ENCODE measurements at places on chromosomes 16 and 17. TPM values are rescaled to one million over a fixed set of nuclear protein-coding genes. Genes with fewer than 3 reads are reported as not detected.

Gene MT1A
- not detected for total RNA-seq

Gene ZKSCAN2
- 3.2 TPM for total RNA-seq

Gene SLC6A2
- not detected for total RNA-seq

Gene KRTAP4-4
- not detected for total RNA-seq

Gene CCDC200
- total RNA-seq, result not detected

Gene PDK2
- 20.9 TPM for total RNA-seq

Gene PPY
- total RNA-seq, result not detected

Gene SETD6
- 17.8 TPM for total RNA-seq

GRCh38 chr17:44093231-44093900 lies 22.8 kb downstream of the G6PC3 start:
- DNase-seq, result no peak

- DNase-seq, result peak; percentile 87
Measured at GRCh38 chr17:39622380-39623006, 4.3 kb upstream of the PPP1R1B start.

DNA sequence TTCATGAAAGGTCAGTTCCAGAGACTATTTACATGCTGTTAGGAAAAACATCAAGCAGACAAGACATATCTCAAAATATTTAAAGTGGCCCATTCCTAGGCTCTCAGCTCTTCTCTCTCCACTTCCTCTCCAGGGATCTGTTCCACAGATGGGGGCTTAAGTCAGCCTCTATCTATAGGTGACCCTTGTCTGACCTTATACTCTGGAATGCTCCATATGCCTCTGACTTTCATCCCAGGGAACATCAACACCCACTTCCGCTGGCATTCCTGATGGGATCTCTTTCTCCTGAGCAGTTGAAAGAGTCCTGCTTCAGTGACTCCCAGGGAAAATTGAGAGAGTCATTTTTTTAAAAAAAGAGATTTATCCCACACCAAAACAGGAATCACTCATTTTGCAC lies 11.5 kb upstream of the WIPI1 start:
- DNase-seq, result no peak

DNA sequence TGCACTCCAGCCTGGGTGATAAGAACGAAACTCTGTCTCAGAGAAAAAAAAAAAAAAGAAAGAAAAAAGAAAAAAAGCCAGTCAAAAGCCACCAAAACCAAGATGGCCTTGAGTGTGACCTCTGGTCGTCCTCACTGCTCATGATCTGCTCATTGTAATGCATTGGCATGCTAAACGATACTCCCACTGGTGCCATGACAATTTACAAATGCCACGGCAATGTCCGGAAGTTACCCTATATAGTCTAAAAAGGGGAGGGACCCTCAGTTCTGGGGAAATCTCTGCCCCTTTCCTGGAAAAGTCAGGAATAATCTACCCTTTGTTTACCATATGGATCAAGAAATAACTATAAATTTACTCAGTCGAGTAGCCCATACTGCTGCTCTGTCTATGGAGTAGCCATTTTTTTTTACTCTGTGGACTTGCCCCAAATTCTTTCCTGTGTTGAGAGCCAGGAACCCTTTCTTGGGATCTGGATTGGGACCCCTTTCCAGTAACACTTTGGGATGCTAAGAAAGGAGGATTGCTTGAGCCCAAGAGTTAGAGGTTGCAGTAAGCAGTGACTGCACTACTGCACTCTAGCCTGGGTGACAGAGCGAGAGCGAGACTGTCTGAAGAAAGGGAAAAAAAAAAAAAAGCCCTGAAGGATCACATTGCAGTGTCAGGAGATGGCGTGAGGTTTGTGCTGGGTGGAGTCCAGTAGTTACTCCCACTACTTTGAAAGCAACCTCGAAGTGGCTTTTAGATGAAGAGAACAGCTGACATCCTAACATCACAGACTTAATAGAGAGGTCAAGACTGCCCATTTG lies 3.7 kb upstream of the TMEM231 start:
- DNase-seq, result no peak

DNA sequence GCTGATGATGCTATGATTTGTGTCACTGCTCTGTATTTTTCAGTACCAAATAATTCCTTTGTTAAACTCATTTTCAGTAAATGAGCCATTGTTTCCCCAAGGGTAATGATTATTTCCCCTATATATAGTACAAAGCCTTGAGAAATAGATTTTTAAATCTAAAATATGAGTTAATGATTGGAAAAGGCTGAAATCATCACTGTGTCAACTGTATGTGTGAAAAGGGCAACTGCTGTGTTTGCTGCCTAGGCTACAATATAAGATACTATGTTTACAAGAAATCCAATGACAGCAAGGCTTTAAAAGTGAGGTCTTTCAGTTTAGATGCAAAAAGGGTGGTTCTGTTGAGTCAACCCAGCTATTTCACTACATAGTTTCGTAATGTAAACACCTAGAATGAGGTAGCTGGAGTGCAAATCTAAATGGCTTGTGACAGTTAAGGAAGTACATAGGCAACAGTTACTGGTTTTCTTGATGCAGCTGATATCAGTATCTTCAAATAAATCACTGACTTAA lies 15.3 kb downstream of the NLK start:
- no peak for DNase-seq

DNA sequence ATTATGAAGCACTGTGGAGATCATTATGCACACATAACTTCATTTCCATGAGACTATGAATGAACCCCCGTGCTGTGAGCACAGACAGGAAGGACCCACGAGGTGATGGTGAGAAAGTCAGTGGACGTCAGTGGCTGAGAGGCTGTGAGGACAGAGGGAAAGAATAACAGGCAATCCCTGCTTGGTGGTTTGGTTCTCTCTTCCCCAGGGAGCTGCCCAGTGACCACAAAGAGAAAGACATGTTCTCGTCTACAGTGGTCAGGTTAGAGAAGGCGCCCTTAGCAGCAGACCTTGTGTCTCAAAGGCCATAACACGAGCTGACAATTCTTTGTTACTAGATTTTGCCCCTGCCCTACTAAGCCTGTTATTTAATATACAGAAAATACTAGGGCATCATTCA lies 609.2 kb downstream of the TOX3 start:
- no peak for DNase-seq

DNA sequence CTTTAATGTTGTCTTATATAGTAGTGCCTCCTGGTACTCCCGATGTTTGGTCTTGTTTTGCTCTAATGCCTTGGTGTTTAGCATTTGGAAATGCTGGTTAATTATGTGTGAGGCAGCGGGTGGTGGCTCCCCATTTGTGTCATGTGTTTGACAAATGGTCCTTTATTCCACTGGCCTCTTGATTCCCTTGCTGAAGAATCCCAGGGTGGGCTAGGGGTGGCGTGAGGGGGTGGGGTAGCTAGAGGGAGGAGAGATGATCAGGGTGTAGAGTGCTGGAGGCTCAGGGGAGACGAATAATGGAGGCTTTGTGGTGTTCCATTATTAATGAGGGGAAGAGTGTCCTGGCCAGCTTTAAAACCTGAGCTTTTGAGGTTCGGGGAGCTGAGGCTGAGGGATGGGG lies 5.4 kb downstream of the DYNLL2 start:
- peak; percentile 23 for DNase-seq

- peak; percentile 53 for DNase-seq
Measured at GRCh38 chr16:85491058-85491771, 121.9 kb upstream of the GSE1 start.

- no peak for DNase-seq
Measured at GRCh38 chr17:79667121-79667715, 56.4 kb upstream of the RBFOX3 start.

- no peak for DNase-seq
Measured at GRCh38 chr17:31007695-31008373, 37.0 kb downstream of the RNF135 start.

- DNase-seq, result no peak
Measured at GRCh38 chr17:66690166-66690565, 144.8 kb upstream of the CACNG5 start.

- no peak for DNase-seq
Measured at GRCh38 chr16:86086471-86086870, 187.5 kb downstream of the IRF8 start.

- DNase-seq, result no peak
Measured at GRCh38 chr16:31428638-31429247, 583 bp upstream of the COX6A2 start.

DNA sequence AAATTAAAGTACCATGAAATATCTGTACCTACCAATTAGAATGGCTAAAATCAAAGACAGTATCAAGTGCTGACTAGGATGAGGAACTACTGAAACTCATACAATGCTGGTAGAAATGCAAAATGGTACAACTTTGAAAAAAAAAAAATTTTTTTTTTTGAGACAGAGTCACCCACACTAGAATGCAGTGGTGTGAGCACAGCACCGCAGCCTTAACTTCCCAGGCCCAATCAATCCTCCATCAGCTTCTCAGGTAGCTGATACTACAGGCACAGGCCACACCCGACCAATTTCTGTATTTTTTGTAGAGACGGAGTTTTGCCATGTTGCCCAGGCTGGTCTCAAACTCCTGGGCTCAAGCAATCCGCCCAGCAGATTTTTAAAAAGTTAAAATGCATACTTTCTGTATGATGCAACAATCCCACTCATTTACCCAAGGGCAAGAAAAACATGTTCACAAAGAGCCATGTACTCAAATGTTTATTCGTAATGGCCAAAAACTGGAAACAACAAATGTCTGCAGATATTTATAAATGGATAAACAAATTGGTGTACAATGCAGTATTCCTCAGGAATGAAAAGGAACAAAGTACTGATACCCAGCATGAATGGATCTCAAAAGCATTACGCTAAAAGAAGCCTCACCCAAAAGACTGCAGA lies 8.7 kb downstream of the SMURF2 start:
- DNase-seq, result no peak

DNA sequence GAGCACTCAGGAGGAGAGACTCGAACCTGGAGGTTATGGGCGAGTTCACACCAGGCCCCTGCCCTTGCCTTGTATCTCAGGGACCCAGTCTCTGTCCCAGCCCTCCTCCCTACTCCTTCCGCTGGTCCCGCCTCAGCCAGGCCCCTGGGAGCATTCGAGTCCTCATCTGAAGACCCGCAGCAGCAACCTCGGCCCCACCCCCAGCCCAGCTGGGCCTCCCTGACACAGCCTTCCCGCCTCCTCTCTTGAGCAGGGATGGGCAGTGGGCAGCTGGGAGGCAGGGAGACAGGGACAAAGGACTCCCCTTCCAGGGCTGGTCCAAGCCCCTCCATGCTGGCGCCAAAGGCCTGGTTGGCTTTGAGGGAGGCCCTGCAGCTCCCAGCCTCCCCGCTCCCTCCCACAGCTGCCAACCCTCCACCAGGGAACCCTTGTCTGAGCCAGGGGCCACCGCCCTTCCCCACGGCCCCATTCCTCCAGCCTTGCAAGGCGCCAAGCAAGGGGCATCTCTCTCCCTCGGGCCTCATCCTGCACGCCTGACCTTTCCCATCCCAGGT lies 15.4 kb upstream of the ZC3H18 start:
- DNase-seq, result no peak

DNA sequence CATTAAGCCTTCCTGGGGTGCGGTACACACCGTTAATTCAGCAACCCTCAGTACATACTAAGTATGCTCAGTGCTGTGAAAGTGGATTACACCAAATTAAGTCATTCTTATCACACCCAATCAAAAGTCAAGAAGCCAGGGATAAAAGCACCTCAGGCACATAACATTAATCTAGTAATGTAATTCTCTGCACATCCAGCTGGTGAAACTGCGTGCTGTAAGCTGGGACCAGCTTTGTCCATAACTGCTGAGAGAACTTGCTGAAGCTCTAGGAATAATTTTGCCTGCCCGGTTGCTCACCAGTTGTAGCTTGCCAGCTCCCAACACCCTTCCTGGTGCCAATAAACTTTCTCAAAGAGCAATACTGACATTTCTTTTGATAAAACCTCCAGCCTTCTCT lies 44.9 kb downstream of the SLC47A1 start:
- DNase-seq, result no peak

DNA sequence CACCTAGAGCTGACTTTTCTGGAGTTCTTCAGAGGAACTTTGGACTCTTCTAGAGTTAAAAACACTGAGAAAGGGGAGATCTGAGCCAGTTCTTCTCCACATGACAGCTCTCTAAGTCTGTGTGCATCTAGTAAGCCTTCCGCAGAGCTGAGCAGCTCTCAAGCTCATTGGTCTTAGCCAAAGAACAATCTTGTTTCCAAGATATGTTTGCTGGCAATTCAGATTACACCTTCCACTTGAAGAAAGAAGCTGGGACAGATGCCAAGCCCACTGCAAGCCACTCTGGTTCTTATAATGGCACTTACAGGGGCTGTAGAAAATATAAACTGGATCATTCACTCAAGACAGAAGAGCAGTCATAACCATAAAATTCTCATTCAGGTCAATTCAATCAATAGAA lies 134.1 kb upstream of the TOX3 start:
- DNase-seq, result no peak
